ENCODE measurements at places on chromosomes 12 and 14.

- DNase-seq: no peak
Observed at GRCh38 chr14:63459738-63460137, 83.4 kb downstream of the PPP2R5E start.

DNA sequence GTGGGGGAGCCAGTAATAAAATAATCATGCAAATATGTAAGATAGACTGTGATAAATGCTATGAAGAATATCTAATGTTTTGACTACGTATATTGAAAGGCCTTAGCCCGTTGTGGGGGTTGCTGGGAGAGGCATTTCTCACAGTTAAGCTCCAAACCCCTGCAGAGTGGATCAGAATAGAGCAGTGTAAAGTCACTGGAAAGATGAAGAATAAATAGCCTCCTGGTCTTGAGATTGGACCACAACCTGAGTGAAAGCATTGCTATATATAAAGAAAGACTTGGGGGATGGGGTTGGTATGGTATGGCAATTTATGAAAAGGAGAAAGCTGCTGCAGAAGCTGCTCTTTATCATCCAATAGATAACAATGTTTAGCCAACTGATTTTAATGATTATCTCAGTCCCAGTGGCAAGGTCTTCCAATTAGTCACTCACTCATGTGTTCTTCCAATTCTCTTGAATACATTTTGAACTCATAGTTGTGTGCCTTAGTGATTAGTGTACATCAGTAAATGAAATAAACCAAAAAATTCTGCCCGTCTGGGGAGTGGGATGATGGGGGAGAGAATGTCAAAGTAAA, 10.2 kb downstream of the PLEKHA5 start:
- no peak for DNase-seq

DNA sequence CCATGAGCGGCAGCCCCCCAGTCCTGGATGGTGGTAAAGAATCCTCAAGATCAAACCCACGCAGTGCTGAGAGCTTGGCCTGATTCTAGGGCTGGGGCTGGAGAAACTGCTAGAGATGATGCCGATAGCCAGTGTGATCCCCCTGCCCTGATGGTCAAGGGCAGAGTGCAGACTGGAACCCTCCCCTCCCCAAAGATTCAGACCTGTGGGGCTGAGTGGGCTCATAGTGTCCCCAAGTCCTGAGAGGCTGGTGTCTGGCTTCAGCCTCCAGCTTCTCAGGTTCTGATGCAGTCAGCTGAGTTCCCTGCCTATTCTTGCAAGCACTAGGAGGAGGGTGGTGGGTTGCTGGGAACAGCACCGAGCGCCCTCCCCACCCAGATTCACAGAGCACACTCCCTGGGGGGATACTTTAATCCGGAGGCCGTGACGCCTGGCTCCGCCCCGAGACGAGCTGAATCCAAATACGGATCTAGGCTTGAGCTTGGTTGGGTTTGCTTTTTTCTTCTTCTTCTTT, 11.9 kb downstream of the RHOF start:
- DNase-seq: no peak

GRCh38 chr12:131922772-131923171, 6.3 kb upstream of the PUS1 start:
- DNase-seq: no peak

DNA sequence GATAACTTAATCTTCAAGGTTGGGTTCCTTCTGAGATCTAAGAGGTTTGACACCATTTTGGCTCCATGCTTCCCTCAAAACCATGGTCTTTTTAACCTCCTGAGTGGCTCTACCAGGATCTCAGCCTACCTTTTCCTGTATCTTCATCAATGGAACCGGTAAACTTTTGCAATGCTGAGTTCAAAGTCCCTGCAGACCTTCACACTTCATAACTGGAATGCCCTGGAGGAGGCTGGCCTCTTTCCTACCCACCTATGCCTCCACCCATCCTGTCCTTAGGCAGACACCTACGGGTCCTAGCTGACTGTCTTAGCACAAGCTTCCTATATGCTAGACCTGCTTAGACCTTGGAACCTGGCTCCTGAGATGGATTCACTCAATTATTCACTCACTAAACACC, 89.5 kb upstream of the EEA1 start:
- DNase-seq: no peak

DNA sequence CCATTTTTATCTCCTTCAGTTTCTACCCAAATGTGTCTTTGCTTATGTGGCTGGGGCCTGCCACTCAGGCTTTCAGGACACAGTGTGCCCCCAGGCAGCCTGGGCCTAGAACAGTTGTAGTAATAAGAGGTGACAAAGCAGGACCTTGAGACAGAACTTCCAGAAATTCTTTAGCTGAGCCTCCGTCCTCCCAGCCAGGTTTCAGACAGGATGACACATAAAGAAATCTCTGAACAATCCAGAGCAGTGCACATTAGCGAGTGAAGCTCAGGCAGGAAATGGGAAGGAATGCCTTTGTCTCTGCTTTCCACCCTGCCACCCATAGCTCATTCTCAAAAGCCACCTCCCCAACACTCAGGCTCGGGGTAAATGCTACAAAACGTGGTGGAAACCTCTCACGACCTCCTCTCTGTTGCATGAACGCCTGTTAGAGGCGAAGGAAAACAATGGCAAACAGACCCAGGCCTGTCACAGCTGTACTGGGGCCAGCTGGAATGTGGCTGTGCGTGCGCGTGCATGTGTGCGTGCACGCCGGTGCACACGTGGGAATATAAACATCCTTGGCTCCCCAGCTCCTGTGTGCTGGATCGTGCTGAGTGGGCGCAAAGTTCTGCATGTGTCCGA, 286.7 kb downstream of the ZFP36L1 start:
- no peak for DNase-seq

DNA sequence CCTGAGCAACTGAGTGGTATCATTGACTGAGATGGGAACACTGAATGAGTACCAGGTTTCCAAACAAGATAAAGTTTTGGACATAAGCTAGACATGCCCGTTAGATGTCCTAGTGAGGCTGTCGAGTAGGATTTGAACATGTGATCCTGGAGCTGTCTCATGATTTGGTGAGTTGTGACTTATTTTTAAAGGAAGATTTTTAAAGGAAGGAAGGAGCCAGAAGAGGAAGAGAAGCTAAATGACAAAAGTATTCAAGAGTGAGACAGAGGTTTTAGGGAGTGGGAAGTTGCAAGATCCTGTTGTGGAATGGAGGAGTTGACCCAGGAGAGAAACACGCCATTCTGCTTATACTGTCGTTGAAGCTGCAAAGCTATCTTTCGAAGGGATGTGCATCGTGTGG, 82.1 kb downstream of the SAMD4A start:
- no peak for DNase-seq

- DNase-seq: no peak
Observed at GRCh38 chr12:133220521-133220920, 15.2 kb downstream of the ANHX start.

- no peak for DNase-seq
Observed at GRCh38 chr14:72532686-72533454, 361.0 kb downstream of the DPF3 start.

- DNase-seq: no peak
Observed at GRCh38 chr12:1918081-1918883, at the start of gene CACNA2D4. CACNA2D4 (minus strand) TSS chr12:1918652; CDS start chr12:1918473, 179 bp downstream.

DNA sequence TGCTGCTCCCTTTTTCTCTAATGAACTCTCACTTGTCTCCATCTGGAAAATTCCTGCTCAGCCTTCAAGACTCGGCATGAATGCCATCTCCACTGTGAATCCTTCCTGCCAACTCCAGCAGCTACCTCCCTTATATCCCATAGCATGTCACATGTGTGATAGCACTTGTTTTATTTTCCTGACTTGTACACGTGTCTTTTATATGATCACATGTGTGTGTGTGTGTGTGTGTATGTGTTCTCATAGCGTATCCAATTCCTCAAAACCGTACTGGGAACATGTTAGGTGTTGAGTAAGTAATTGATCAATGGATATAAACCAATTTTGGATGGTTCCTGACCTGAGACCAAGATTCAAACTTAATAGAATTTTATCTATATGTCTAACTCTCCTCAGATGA, 1107.7 kb downstream of the GALC start:
- no peak for DNase-seq

DNA sequence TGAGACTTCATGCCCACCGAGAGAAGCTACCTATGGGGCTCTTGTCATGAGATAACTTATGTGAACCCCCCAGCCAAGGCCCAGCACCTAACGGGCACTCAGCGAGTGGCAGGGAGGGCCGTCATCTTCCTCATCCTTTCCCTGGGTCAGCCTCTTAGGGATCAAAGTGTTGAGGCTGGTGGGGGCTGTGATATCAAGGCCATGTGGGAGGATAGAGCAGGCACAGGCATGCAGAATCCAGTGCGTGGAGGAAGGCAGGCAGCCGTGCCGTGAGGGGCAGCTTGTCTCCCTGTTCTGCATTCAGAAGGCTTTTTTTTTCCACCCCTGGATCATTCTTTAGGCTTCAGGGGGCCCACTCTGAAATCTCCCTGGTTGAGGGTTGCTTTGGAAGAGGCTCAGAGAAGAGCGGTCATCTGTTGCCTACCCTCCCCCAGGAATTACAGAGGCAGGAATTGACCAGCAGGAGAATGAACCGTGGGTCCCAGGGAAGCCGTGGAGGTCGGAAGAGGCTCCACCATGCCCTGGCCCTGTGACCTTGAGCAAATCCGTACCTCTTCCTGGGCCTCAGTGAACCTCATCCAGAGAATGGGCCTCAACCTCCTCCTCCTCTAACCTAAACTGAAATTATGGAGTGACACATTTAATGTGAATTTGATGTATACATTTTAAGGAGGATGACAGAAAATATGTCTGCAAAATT, 62.8 kb downstream of the BEGAIN start:
- no peak for DNase-seq

DNA sequence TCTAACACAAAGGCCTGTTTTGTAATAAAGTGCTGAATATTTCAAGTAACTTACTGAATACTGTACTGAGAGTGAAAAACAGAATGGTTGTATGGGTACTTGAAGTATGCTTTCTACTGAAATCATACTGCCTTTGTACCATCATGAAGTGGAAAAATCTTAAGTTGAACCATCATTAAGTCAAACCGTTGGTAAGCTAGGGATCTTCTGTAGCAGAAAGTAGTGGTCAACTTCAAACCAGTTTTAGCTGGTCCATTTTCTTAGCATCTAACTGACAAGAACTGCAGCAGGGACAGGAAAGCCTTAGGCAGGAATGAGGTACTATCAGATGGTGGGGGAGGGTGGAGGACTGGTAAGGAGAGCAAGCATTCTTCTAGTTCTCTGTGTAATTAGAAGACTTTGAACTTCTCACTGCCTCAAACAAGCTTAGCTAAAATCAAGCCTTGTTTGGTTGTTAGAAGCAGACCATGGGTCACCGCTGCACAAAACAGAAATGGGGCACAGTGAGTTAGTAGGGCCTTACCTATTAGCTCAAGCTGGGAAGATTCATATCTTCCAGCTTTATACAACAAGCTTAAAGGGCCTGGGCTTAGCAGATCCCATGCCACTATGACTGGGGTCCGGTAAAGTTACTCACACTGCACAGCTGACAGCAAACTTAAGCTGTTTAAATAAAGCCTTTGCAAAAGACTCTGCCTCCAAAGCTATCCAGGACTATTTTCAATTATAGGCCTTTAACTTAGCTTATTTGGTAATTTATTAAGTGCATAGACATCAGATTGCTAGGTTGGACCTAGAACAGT, 73.8 kb downstream of the ACADS start:
- no peak for DNase-seq

DNA sequence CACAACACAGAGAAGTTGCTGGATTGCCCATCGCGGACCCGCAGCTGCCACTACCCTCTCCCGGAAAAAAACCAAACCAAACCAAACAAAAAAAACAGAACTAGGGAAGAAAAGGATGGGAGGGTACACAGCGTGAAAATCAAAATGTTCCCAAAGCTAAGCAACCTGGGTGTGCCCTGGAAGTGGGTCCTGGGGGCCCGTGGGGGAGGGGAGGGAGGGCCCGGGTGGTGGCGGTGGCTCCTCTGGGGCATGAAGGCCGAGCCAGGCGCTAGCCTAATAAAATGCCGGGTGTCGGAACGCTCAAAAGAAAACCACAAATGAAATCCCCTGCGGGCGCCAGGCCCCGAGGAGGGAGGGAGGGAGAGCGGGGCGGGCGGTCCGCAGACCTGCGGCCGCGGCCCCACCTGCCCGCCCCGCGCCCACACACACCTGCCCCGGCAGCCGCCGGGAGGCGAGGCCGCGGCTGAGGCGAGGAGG, 787 bp downstream of the HECTD4 start:
- DNase-seq: peak; percentile 10

GRCh38 chr12:129152351-129153104, 299.2 kb downstream of the GLT1D1 start:
- no peak for DNase-seq

DNA sequence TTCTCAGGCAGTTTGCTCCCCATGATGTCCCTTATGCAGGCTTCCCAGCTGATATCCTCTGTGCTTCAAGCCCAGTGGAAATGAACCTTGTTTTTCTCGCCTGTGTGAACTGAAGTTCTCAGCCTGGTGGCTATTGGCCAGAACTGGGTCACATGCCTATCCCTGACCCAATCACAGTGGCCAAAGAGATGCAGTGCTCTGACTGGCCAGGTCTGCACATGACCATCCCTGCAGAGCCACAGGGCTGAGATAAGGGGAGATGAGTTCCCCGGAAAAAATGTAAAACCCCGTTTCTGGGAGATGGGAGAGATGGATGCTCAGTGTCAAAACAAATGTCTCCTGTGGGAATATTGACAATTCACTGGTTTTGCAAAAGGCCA, 34.7 kb upstream of the FZD10 start:
- DNase-seq: no peak

- no peak for DNase-seq
Observed at GRCh38 chr12:10369557-10370415, 20.1 kb downstream of the KLRK1 start.

GRCh38 chr14:79407572-79407971, 803.7 kb downstream of the DIO2 start:
- no peak for DNase-seq

GRCh38 chr14:78141590-78141989, 28.6 kb upstream of the NRXN3 start:
- DNase-seq: no peak

- DNase-seq: no peak
Observed at GRCh38 chr14:67570453-67570852, 29.6 kb downstream of the PIGH start.

DNA sequence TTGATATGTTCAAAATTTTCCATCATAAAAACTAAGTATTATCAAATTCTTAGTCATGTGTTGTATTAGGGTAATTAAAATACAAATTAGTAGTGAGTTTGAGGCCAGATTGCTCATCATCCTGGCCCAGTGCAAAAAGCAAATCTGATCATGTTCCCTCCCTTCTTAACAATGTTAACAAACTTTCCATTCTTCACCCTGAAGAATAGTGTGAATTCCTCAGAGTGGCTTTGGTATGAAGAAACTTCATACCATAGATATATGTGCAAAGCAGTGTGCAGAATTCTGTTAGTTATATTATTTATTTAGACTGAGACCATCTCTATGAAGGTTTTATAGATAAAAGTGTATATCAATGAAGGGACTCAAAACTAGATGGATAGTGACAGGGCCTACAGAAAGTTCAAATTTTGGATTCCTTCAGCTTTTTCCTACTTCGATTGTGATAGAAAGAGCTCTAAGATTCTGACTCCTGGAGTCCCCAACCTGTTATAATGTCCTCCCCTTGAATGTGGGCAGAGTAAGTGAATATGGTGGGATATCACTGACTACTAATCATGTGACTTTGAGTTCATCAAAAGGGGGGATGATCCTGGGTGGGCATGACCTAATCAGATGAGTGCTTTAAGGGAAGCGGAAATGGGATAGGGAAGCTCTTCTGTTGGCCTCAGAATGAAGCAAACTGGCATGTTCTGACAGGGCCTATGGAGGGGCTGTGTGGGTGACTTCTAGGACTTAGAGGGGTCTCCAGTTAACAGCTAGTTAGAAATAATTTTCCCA, 271.4 kb downstream of the BTG1 start:
- DNase-seq: no peak

All from NCI-H748 treated with DMSO at 0.1 percent for 48 hours (cell line).